ENCODE measurements at places on chromosomes 5 and 9.

GRCh38 chr9:83466351-83466750 lies 71.8 kb downstream of the FRMD3 start:
- no peak for DNase-seq

DNA sequence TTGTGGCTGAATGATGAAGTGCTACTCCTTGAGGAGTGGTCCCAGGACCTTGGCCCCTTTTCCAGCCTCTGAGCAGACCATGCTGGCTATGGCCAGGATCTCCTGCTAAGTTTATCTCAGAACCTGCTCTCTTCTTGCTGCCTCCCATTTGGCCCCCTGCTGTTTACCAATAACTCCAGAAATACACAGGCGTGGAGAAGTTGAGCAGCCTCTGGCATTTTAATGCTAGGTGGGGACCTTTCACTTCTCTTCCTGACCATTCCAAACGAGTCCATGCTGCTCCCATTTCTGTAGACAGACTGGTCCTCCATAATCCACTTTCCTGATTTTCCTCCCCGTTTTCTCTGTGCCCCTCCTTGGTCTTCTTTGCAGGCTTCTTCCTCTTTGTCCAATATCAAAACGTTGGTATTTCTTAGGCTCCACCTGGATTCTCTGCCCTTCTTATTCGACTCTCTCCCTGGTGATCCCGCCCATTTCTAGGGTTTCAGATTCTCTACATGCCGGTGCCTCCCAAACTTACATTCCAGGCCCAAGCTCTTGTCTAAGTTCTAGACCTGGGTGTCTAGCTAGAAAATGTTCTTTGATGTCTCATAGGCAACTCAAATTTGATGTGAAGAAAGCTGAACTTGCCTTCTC lies 33.4 kb upstream of the TNFAIP8 start:
- no peak for DNase-seq

GRCh38 chr9:124384210-124384609 lies 31.0 kb downstream of the PSMB7 start:
- DNase-seq, result no peak

- no peak for DNase-seq
Measured at GRCh38 chr9:70402213-70402612, 12.2 kb downstream of the KLF9 start.

- no peak for DNase-seq
Measured at GRCh38 chr9:2469681-2470221, 151.8 kb upstream of the VLDLR start.

DNA sequence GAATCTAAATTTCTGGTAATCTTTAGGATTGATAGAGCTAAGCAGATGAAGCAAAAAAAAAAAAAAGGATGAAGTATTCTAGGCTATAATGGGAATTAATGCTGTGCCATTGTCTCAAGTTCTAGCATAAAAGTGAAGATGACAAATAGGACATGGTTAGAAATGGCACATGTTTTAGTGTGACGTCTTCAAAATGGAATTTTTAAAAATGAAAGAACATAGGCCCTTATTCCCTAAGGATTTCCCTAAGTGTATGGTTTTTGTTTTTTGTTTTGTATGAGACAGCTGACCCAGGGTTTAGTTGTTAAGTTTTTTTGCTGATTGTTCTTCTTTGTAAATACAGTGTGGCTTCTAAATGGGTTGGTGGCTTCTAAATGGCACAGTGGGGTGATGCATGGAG lies 7.1 kb downstream of the TLE4 start:
- no peak for DNase-seq

GRCh38 chr5:14996997-14997396 lies 125.4 kb upstream of the ANKH start:
- no peak for DNase-seq

All from activated naive CD4-positive, alpha-beta T cell treated with Interleukin-2 at 50 U/mL for 16 hours (primary cell).